ENCODE measurements at places on chromosomes 3 and 15. TPM values are rescaled to one million over a fixed set of nuclear protein-coding genes. Genes with fewer than 3 reads are reported as not detected.

The FBLN2 gene
- total RNA-seq: 32.9 TPM

The TMC3 gene
- total RNA-seq: not detected

The GPR156 gene
- total RNA-seq: 0.09 TPM

- peak; percentile 72 for DNase-seq
Observed at GRCh38 chr15:99015698-99016568, 8.3 kb upstream of the PGPEP1L start.

DNA sequence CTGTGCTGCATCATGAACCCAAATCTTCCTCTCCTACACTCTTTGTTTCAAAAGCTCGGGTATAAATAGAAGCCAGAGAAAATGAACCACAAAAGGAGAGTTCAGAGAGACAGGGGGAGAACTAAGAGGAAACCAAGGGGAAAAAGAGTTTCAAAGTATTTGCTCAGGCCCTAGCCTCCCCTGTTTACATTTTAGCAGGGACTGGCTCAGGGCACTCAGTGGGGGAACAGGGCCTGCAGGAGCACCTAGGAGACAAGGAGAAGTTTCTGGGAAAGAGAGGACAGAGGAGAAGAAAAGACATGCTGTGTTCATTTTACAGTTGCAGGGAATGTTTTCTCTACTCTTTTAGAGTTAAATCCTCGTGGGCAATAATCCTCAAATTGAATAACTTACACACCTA lies 8.5 kb upstream of the IL17RD start:
- no peak for DNase-seq

DNA sequence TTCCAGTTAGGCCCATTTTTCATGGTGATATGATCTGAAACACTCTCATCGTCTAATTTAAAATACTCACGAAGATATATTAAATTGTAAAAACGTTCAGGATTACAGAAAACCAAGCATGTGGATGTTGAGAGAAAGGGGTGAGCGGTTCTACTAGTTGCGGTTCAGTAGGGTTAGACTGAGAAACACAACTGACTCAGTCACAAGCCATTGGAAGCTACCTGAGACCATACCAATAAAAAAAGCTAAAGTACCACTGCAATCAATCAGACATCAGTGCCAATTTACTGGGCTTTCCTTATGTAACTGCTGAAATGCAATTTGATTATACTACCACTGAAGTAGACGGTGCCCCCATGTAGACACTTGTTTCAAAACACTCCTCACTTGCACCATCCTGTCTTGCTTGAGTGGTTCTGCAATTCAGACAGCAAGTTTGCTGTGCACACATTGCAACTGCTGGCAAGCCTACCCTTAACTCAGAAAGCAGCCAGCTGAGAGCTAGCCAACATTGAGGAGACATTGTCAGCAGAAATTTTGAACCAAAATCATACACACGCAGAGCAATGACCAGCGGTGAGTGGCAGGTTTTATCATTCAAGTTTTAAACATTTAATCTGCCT lies 368.7 kb upstream of the ARHGEF26 start:
- no peak for DNase-seq

Data from upper lobe of right lung (tissue), 1 donor.